ENCODE measurements at places on chromosomes 6 and 20. TPM values are rescaled to one million over a fixed set of nuclear protein-coding genes. Genes with fewer than 3 reads are reported as not detected.

Gene RALGAPA2
- 23.3 TPM for total RNA-seq

Gene TMEM242
- total RNA-seq = 4.3 TPM

Gene POLH
- 7.4 TPM for total RNA-seq

Gene ADAM33
- total RNA-seq = 3.5 TPM

Gene TMEM200A
- total RNA-seq = 0.42 TPM

Gene KDM1B
- total RNA-seq = 6.0 TPM

Gene ARFGEF3
- 16.2 TPM for total RNA-seq

Gene OSER1
- 10.1 TPM for total RNA-seq

Gene ZNF335
- 7.5 TPM for total RNA-seq

DNA sequence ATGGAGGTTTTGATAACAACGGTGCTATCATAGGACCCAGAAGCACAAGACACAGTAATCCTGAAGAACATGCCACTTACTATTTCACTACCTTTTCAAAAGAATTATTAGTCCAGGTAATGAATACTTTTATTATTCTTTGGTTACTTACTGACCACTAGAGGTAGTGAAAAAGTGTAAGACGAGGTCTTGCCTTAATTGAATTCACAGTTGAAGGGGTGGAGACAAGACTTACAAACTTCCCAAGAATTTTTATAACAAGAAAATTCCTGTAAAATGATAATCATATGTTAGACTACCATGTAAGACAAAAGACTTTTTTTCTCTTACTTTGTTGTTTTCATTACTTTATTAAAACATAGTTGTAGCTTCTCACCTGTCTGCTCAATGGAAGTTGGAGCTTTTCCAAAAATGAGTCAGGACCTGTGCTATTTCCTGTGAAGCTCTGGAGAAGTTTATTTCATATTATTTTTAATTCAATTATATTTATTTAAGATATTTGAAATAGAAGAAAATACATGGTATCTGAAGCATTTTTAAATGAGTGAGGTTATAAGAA, 52.4 kb downstream of the DOP1A start:
- no peak for DNase-seq
- H3K4me3 ChIP-seq = no peak overlapping the region
- no peaks in the 10 kb centered on the region for H3K27me3 ChIP-seq
- H3K27ac ChIP-seq = no peak overlapping the region
- H3K4me1 ChIP-seq = no peaks in the 10 kb centered on the region

DNA sequence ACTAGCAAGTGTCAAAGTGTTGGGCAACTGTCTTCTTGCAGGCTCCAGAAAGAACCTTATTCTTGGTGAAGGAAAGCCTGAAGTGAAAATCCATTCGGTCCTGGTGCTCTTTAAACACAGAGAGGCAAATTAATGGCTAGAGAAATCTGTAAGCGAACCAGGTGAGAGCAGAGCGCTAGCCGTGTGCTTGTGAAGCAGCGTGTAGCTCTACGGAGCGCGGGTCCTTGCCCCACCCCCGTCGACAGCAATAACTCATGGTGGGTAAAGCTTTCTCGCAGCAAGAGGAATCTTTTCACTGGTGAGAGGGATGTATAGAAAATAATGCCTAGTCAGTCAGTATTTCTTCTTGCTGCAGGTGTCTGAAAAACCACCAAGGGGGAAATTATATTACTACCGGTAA, 37.0 kb upstream of the EMILIN3 start:
- H3K27ac ChIP-seq = no peak overlapping the region
- no peak overlapping the region for H3K4me3 ChIP-seq
- no peak for DNase-seq
- H3K36me3 ChIP-seq = peaks cover 12% of the 10 kb centered on the region

DNA sequence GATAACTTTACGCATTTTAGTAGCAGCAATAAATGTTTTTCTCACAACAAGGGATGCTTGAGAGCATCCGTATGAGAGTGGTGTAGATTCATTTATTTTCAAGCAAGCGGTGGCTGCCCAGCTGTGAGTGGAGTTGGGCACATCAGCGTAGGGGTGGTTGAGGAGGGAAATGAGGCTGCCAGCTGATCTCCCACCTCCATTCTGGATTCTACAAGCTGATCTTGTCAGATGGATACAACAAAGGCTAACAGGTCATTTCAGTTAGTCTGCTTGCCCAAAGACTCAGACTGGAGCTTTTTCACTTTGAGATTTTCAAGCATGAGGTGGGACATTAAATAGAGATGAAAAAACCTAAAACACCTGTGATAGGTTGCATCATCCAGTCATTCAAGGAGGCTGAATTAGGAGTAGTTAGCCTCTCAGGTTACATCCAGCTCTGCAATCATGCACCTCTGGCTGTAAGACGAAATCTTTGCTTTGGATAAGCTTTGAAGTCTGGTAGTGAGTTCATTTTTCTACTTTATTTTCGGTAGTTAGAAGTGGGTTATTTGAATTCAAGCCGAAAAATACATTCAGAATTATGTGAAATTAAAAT, 1.9 kb upstream of the BACH2 start:
- H3K36me3 ChIP-seq = no peaks in the 10 kb centered on the region
- no peaks in the 10 kb centered on the region for H3K27me3 ChIP-seq
- DNase-seq = no peak
- H3K4me1 ChIP-seq = peaks cover 5% of the 10 kb centered on the region
- H3K27ac ChIP-seq = no peak overlapping the region

- H3K36me3 ChIP-seq = no peaks in the 10 kb centered on the region
- H3K27me3 ChIP-seq = no peaks in the 10 kb centered on the region
Measured at GRCh38 chr6:32109114-32109764, at the start of gene TNXB. TSS of gene TNXB (minus strand) at chr6:32109338. CDS start at chr6:32098198, 11,140 bp downstream.

GRCh38 chr6:2596222-2596621, 154.5 kb downstream of the MYLK4 start:
- no peaks in the 10 kb centered on the region for H3K36me3 ChIP-seq
- no peaks in the 10 kb centered on the region for H3K4me1 ChIP-seq
- no peak overlapping the region for H3K4me3 ChIP-seq
- DNase-seq = no peak
- no peak overlapping the region for H3K27ac ChIP-seq
- H3K27me3 ChIP-seq = no peaks in the 10 kb centered on the region

- H3K27me3 ChIP-seq = no peaks in the 10 kb centered on the region
- peaks cover 15% of the 10 kb centered on the region for H3K4me1 ChIP-seq
- no peak overlapping the region for H3K27ac ChIP-seq
- H3K36me3 ChIP-seq = no peaks in the 10 kb centered on the region
Measured at GRCh38 chr20:22407237-22408193, 176.9 kb downstream of the FOXA2 start.

- no peaks in the 10 kb centered on the region for H3K27me3 ChIP-seq
- no peak for DNase-seq
- H3K4me1 ChIP-seq = no peaks in the 10 kb centered on the region
- H3K27ac ChIP-seq = no peak overlapping the region
- no peaks in the 10 kb centered on the region for H3K36me3 ChIP-seq
Measured at GRCh38 chr6:1144842-1145767, 166.8 kb upstream of the FOXQ1 start.

DNA sequence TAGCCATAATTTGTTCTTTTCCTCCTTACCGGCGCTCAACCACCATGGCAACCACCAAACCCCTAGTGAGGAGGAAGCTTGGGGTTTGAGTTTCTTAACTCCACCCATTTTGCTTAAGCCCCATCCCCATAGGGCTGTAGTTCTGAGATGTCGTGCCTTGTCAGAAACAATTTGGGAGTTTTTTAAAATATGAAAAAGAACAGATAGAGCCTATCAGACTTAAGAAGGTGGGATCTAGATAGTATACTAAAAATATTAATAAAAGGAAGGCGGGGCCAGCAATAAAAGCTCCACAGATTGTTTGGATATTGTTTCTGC, 5.6 kb downstream of the BRD2 start:
- peak overlapping the region; percentile 95 for H3K4me3 ChIP-seq
- peaks cover 37% of the 10 kb centered on the region for H3K36me3 ChIP-seq
- no peak for DNase-seq
- no peaks in the 10 kb centered on the region for H3K27me3 ChIP-seq
- peaks cover 7% of the 10 kb centered on the region for H3K4me1 ChIP-seq

- H3K36me3 ChIP-seq = no peaks in the 10 kb centered on the region
- no peaks in the 10 kb centered on the region for H3K4me1 ChIP-seq
- no peaks in the 10 kb centered on the region for H3K27me3 ChIP-seq
- DNase-seq = no peak
- no peak overlapping the region for H3K4me3 ChIP-seq
- no peak overlapping the region for H3K27ac ChIP-seq
Measured at GRCh38 chr6:144715344-144715743, 430.2 kb downstream of the UTRN start.

DNA sequence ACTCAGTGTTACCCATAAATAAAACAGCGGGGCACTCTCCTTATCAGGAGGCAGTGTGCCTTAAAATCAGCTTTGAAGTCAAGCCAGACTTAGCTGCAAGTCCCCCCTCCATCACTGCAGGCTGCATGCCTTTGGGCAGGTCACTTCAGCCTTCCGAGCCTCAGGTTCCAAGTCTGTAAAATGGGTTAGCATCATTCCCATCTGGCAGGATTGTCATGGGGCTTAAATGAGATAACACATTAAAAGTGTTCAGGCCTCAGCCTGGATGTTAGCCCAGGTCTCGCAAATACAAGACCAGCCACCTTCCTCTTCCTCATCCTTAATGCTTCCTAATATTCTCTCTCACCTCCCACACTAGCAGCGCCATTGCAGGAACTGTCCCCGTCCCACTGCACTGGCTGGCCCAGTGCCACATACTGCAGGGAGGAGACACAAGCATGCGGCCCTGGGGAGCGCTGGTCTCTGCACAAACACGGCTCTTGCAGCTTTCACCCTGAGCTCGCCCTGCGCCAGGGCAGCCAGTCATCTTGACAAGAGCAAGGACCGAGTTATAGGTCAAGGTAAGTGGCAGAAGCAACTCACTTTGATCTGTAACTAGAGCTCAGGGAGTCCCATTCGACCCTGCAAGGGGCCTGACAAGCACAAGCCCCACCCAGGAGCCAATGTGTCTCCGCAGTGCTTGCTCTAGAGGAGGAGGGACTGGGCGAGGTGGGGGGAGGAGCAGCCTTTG, 564.6 kb upstream of the AGPAT4 start:
- H3K27me3 ChIP-seq = no peaks in the 10 kb centered on the region
- H3K36me3 ChIP-seq = no peaks in the 10 kb centered on the region
- no peak overlapping the region for H3K4me3 ChIP-seq
- H3K27ac ChIP-seq = no peak overlapping the region
- no peaks in the 10 kb centered on the region for H3K4me1 ChIP-seq

DNA sequence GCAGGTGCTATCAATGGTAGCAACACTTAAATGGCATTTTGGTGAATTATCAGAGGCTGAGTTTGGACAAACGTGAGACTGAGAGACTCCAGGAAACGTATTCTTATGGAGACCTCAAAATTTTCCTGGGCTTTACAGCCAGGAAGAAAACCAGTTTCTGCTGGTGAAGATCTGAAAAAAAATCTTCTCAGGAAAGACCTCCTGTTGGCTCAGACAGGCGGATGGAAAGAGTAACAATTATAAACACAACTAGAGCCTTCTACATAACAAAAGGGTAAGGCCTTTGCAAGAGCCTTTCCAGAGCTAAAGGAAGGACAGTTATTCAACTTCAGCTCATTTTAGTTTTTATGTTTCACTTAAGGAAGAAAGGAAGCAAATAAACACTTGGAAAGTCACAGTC, 274.4 kb downstream of the THBS2 start:
- H3K27ac ChIP-seq = no peak overlapping the region
- H3K27me3 ChIP-seq = no peaks in the 10 kb centered on the region
- no peak overlapping the region for H3K4me3 ChIP-seq
- H3K36me3 ChIP-seq = no peaks in the 10 kb centered on the region
- H3K4me1 ChIP-seq = no peaks in the 10 kb centered on the region

DNA sequence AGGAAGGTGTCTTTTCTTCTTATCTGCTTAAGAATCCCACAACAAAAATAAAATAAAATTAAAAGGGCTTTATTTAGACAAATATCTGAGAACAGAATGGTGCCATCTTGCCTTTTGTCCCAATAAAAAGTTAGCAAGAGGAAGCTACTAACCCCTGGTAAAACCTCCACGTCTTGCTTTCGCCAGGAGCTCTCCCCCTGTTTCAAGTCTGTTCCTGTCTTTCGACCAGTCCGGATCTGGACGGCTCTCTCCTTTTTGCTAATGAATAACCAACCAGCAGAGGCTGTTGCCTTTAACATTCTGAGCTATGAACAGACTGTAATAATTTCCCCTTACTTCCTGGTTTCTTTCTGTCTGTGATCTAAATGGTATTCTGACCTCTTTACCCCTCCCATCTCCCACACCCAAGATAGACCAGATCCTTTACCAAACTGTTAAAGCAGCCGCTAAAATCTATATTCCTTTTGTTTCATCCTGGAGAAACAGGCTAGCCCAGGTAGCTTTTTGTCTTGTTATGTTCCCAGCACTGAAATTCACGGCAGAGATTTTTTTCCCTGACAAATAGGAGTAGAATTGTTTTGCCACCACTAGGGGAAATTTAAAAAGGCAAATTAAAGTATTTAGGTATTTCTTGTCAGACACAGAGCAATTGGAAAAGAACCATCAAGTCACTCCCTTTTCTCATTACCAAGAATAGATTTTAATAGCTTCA, at the start of gene FRK:
Gene FRK, minus strand, starts transcription at position 320 of the 712 bp plus-strand sequence. CDS start 580 bp downstream, outside the sequence.
- peak; percentile 34 for DNase-seq
- H3K36me3 ChIP-seq = no peaks in the 10 kb centered on the region
- H3K4me1 ChIP-seq = peaks cover 8% of the 10 kb centered on the region

GRCh38 chr6:26351544-26351953, 13.4 kb upstream of the BTN3A2 start:
- no peak overlapping the region for H3K4me3 ChIP-seq
- H3K4me1 ChIP-seq = no peaks in the 10 kb centered on the region
- no peak for DNase-seq
- H3K36me3 ChIP-seq = no peaks in the 10 kb centered on the region
- no peaks in the 10 kb centered on the region for H3K27me3 ChIP-seq
- no peak overlapping the region for H3K27ac ChIP-seq

GRCh38 chr20:61391812-61392520, 139.9 kb downstream of the CDH4 start:
- H3K27me3 ChIP-seq = no peaks in the 10 kb centered on the region
- no peak for DNase-seq
- H3K4me1 ChIP-seq = no peaks in the 10 kb centered on the region
- H3K27ac ChIP-seq = no peak overlapping the region
- no peak overlapping the region for H3K4me3 ChIP-seq

GRCh38 chr20:22995923-22996322, 39.2 kb upstream of the SSTR4 start:
- no peaks in the 10 kb centered on the region for H3K4me1 ChIP-seq
- H3K4me3 ChIP-seq = no peak overlapping the region
- no peaks in the 10 kb centered on the region for H3K36me3 ChIP-seq
- H3K27ac ChIP-seq = no peak overlapping the region
- DNase-seq = no peak

GRCh38 chr6:78025502-78025901, 372.7 kb downstream of the MEI4 start:
- no peak overlapping the region for H3K27ac ChIP-seq
- no peaks in the 10 kb centered on the region for H3K4me1 ChIP-seq
- H3K36me3 ChIP-seq = no peaks in the 10 kb centered on the region
- no peaks in the 10 kb centered on the region for H3K27me3 ChIP-seq

GRCh38 chr6:38554014-38554413, 85.7 kb downstream of the BTBD9 start:
- H3K4me1 ChIP-seq = no peaks in the 10 kb centered on the region
- no peak overlapping the region for H3K27ac ChIP-seq
- no peak for DNase-seq
- H3K36me3 ChIP-seq = no peaks in the 10 kb centered on the region

Data from pancreas (tissue), 10 donors.